CD4-positive, alpha-beta T cell treated with Interleukin-4 for 1 hour (primary cell): ENCODE measurements at places on chromosomes 7 and 10.

DNA sequence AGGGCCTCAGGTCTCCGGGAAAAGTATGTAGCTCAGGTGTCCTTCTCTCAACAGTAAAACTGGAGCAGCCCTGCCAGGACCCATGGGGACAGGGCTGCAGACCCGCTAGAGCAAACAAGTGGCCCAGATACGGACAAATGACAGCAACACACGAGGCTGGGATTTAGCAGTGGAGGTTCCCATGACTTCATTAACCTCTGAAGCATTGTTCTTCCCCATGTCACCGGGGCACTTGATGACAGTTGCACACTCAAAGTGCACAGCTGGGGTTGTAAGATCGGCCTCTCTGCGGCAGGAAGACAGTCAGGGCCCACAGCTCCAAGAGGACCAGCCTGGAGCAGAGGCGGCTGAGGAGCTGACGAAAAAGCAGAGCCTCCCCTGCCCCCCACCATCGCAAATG, 12.5 kb upstream of the PODXL start:
- no peak for DNase-seq

- DNase-seq = no peak
Measured at GRCh38 chr7:102874966-102875365, 37.8 kb upstream of the LRRC17 start.

- DNase-seq = peak; percentile 56
Measured at GRCh38 chr10:77832238-77832637, 94.3 kb downstream of the DLG5 start.

DNA sequence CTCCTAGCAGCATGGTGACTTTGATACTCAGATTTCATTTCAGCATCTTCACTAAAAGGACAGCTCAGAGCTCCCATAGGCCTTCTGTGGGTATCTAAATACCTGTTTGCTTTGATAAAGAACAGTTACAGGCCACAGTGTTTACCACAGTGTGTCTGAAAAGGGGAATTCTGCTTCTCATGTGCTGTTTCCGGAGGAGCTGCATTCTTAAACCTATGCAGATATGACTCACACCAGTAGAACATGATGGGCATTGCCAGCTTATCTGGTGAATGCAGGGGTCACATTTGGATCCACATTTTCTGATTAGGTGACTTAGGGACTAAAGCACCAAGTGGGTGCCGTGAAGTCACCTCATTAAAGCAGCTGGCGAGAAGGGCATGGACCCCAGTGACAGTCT, 52.6 kb downstream of the TRRAP start:
- no peak for DNase-seq

DNA sequence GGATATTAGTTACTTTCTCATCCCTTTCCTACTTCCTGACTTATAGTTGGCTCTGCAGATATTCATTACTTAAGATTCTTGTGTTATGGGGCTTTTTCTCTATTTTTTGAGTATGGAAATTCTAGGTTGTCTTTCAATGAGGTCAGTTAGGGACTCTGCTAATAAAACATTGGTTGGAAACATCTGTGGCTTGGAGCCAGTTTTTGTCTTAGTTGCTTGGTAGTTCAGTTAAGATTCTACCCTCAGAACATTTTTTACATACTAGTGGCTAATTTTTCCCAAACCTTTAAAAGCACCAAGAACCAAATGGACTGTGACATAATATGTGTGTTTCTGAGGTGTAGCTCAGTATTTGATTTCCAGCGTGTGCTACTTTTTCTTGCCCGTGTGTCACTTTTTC, 305.6 kb upstream of the FZD1 start:
- DNase-seq = no peak

DNA sequence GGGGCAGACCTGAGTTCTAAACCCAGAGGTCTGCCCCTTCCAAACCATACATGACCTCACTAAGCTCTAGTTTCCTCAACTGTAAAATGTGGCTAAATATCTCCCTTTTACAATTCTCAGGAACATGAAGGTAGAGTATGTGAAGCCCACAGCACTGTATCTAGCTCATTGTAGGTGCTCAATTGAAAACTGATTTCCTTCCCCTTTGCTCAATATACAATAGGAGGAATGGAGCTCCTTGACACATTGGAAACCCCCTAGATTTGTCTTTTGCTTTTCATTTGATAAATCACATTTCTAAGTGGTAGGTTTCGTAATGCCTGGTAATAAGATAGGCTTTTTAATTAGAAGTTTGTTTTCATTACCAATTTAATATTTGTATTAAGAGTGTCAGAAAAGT, 153.3 kb downstream of the ARID5B start:
- peak; percentile 78 for DNase-seq

DNA sequence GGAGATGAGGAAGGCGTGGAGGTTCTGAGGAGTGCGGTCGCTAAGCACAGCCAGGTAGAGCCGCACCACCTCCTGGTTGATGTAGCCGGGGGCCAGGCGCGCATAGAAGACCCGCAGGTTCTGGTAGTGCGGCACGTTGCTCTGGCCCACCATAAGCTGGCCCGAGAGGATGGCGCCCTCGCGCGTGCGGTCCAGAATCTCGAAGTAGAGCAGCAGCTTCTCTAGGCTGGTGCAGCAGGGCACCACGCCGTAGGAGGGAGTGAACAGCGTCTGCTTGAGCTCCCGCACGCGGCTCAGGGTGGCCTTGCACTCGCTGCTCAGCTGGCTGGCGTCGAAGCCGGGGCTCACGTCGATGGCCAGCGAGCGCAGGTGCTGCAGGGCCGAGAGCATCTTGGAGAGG, 77.8 kb upstream of the TNRC18 start:
- no peak for DNase-seq

DNA sequence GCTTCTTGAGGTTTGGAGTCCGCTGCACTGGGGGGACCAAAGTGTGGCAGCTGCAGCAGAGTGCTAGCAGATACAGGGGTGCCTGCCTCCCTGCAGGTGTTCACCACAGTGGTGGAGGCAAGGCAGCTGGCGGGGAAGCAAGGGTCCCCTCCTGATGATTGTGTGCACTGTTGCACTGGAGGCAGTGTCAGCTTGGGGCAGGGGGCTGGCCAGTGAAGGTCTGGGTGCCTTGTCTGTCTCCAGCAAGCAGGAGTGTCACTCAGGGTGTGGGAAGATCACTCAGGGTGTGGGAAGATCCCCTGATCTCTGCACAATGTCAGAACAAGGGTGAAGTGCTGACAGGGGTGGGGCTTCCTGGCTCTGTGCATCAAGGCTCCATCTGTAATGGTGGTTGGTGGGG, 36.3 kb upstream of the PPP1R3A start:
- DNase-seq = no peak

- no peak for DNase-seq
Measured at GRCh38 chr10:95964756-95965155, 57.0 kb downstream of the CC2D2B start.

DNA sequence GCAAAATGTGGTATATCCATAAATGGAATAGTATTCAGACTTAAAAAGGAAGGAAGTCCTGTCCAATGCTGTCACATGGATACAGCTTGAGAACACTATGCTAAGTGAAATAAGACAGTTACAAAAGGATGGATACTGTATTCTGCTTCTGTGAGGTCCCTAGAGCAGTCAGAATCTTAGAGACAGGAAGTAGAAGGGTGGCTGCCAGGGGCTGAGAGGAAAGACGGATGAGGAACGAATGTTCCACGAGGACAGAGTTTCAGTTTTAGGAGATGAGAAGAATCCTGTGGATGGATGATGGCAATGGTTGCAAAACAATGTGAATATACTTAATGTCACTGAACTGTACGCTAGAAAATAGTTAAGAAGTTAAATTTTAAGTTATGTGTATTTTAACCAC, 3.8 kb downstream of the PRKCQ start:
- no peak for DNase-seq

GRCh38 chr7:71733107-71733870, 601.3 kb downstream of the GALNT17 start:
- DNase-seq = peak; percentile 36

DNA sequence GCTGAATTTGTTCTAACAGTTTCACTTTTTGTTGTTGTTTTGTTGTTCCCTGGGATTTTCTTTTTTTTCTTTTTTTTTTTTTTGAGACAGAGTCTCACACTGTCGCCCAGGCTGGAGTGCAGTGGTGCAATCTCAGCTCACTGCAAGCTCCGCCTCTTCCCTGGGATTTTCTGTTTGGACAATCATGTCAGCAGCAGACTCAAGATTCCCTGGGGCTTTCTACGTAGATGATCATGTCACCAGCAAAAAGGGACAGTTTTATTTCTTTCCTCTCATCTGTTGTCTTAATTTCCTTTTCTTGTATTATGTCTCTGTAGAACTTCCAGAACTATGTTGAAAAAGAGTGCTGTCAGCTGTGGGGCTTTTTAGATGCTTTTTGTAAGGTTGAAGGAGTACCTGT, 241.4 kb downstream of the TNS3 start:
- DNase-seq = no peak

DNA sequence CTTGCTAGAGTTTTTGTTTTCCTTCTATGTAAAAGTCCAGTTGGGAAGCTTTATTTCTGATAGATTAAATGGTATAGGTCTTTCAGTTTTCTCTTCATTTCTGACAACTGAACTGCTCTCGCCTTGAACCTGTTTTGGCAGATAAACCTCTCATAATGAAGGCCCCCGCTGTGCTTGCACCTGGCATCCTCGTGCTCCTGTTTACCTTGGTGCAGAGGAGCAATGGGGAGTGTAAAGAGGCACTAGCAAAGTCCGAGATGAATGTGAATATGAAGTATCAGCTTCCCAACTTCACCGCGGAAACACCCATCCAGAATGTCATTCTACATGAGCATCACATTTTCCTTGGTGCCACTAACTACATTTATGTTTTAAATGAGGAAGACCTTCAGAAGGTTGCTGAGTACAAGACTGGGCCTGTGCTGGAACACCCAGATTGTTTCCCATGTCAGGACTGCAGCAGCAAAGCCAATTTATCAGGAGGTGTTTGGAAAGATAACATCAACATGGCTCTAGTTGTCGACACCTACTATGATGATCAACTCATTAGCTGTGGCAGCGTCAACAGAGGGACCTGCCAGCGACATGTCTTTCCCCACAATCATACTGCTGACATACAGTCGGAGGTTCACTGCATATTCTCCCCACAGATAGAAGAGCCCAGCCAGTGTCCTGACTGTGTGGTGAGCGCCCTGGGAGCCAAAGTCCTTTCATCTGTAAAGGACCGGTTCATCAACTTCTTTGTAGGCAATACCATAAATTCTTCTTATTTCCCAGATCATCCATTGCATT, 27.1 kb downstream of the MET start:
- DNase-seq = no peak

DNA sequence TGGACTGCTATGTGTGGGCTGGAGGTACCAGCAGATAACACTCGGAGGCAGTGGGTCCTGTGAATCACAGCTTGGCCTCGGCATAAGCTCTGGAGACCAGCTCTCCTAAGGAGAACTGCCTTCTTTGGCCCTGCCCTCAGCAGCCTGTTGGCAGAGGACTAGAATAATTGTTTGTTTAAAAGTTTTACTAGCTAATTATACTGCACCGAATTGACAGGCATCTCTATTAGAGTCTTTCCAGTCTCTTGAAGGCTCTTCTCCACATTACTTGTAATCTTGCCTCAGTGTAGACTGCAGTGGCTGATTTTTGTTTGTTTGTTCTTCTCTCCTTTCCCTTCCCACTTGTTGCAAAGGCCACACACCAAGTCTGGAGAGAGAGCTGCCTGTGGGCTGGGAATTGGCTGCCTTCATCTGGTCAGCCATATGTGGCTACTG, 183.2 kb downstream of the AUTS2 start:
- no peak for DNase-seq

GRCh38 chr7:2165610-2166594, 66.8 kb downstream of the MAD1L1 start:
- no peak for DNase-seq

- DNase-seq = no peak
Measured at GRCh38 chr10:63237396-63237795, 104.3 kb downstream of the NRBF2 start.

DNA sequence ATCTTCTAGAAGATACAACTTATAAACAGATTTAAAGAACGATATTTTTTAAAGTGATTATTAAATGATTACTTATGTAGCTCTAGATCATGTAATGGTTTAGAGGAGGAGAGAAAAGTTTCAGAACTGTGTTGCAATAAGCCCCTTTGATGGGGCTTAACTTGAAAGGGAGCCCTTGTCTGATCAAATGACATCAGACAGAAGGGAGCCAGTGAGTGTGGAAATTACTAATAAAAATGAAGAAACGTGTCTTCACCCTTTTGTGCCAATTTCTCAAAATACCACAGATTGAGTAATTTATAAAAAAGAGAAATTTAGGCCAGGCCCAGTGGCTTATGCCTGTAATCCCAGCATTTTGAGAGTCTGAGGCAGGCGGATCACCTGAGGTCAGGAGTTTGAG, 318.2 kb downstream of the EXOC4 start:
- DNase-seq = no peak

DNA sequence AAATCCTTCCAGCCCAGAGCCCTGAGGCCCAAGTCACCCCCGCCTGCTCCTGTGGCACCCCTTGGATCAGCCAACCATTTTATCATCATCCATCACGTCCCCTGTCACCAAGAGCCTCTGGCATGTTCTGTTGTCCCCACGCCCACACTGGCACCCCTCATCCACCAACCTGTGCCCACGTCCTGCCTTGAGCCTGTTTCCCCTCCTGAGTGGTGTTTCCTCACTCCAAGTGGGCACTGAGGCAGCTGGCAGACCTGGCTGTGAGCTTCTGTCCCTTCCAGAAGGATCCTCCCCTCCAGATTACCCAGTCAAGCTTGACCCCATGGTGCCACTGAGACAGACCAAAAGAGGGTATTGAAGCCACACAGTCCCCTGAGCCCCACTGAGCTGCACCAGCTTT, 71.4 kb upstream of the ANTXRL start:
- DNase-seq = no peak

GRCh38 chr10:59273445-59273844, 88.9 kb downstream of the FAM13C start:
- DNase-seq = no peak

- no peak for DNase-seq
Measured at GRCh38 chr7:145009876-145010275, 174.0 kb upstream of the TPK1 start.
